Ammon's horn (tissue), 1 donor: ENCODE measurements at places on chromosomes 12 and 14.
A peak's percentile ranks its signal among the peaks of the same experiment; 100 is the strongest.

- DNase-seq: no peak
Measured at GRCh38 chr12:91328451-91328850, 145.8 kb upstream of the DCN start.

DNA sequence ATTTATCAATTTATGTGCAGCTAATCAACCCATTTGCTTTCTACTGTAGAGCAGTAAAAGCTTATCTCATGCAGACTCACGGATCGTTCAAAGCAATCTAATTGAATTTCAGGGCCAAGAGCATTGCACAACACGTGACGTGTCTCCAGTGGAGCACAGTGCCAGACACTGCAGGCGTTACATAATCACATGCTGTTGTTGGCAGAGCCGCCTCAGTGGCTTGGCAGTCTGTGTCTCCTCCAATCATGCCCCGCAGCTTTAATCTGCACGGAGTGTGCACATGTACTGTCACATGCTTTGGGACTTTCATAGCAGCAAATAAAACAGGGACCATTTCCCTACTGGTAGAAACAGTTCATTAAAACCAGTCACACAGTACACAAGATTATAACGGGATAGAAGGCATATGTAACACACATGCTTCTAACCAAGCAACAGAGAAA lies 309.3 kb downstream of the ITPR2 start:
- DNase-seq: peak; percentile 96

GRCh38 chr14:91303091-91303923 lies 58.8 kb upstream of the GPR68 start:
- DNase-seq: no peak

DNA sequence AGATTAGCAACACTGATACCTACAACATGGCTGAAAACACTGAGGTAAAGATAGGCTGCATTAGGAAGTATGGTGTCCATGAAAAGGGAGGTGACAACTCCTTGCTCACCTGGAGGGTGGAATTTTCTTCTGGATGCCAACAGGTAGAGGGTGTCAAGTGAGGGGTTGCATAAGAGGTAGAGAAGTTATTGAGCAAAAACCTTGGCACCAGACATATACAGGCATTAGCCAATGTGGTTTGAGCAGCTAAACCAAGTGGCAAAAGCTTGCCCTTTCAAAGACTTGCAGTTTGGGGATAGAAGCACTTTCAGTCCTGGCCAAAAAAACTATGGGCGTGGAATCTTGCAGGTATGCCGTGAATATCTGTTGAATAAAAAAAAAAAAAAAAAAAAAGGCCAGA lies 3.8 kb downstream of the RITA1 start:
- no peak for DNase-seq
